ENCODE measurements at places on chromosomes 3 and 15.

DNA sequence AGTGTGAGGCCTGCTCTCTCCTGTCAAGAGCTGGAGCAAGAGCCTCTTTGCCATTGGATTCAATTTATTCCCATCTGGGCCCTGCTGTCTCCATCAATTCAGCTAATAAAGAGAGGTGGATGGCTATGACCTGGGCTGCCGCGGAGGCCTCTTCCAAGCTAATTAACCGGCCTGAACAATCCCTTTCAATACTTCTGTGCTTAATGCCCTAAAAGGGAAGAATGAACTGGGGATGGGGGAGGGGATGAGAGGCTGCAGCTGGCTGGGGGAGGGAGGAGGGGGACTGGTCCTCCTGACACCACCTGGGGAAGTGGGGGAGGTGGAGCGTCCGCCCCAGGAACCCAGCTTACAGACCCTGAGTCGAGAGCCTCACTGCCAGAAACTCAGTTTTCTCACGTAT lies 33.4 kb upstream of the PRR23E start:
- DNase-seq = no peak

- DNase-seq = no peak
Measured at GRCh38 chr3:128945041-128945877, 48.6 kb downstream of the CFAP92 start.

DNA sequence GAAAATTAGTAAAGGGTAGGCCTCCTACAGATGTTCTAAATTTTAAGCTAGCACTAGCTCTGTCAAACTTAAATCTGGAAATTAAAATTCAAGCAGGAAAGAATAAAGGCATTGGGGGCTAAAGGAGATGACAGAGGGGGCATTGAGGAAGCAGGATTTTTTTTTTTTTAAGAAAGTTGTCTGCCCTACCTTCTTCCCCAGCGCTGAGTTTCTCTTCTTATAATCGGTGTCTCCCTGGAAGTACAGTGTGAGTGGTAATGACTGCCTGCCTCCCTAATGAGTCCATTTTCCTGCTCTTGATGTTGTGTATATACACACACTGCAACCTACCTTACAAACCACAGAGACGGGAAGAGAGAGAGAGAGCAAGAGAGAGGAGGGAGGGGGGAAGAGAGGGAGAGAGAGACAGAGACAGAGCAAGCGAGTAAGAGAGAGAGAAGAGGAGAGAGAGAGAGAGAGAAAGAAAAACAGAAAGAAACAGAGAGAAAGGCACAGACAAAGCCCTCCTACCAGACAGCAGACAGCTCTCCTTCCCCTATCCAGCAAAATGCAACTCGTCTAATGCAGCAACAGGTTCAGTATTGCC lies 47.0 kb downstream of the ZBTB20 start:
- peak; percentile 52 for DNase-seq

DNA sequence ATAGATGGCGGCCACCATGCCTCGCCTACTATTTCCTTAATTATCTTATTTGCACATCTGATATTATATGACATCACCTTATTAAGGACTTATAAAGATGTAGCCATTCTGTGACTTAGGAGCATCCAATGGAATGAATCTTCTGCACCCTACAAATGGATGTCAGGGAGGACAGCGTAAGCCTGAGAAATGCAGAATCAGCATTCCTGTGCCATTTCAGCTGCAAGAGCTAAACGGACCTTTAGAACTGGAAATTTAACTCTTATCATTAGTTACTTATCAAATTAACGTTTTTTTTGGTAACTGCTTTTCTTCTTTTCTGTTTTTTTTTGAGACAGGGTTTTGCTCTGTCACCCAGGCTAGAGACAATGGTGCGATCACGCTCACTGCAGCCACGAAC lies 65.6 kb downstream of the LMLN start:
- DNase-seq = no peak

- no peak for DNase-seq
Measured at GRCh38 chr3:32373844-32374243, 17.8 kb upstream of the CMTM7 start.

DNA sequence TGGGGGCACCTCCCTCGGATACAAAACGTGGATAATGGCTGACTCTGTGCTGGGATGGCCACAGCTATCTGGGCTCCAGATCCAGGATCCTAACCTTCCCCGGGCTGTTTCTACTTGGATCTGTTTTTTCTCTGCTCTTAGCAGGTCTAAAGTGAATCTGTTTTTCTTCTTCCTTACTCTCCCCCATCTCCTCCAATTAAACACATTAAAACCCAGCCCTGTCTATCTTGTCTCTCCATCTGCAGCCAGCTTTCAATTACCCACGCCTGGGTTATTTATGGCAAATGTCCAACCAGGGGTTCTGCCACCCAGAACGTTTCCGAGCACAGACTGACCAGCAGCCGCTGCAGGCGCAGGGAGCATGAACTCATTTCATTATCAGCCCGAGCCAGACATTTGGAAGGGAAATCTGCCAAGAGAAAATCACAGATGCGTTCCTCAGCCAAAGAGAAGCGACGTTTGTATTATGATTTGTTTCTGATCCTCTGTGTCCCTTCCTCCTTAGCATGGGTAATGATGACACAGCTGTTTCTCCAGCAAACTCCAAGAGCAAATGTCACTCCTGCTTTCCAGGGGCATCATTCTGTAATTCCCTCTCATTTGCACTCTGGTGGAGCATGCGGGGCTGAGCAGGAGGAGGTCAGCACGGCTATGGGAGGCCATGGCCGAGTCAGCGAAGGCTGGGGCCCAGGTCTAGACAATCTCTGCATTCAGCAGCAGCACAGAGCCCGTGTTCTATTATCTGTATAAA lies 42.0 kb downstream of the UMPS start:
- DNase-seq = no peak

GRCh38 chr15:41207687-41208448 lies 22.7 kb downstream of the EXD1 start:
- DNase-seq = no peak

DNA sequence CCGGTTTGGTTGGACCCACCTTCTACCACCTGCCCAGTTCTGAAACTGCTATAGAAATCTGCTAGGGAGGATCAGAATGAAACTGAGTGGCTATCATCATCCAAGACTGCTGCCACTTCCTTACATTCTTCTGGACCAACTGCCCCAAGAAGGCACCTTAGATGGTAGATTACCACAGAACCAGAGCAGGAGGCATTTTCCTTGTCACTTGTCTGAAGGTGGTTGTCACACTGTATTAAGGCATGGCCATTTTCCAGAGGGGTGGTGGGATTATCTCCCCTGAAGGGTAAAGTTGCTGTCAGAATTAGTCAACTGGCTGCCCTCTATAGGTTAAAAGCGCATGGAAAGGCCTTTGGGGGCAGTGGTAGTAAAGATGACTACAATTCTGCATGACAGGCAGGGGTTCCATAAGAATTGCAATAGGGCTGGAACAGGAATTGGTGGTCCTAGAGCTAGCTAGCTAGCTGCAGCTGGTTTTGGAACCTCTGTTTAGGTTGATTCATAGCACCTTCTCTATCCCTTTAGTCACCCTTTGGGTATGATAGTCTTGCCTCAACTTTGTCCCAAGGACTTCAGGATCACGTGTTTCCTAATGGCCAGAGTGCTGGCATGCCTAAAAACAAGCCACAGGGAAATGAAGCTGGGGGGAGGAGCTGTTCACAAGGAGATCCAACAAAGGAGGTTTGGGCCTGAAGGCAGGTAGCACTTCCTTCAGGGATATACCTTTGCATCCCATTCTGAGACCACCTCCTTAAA lies 4.8 kb upstream of the CSPG5 start:
- no peak for DNase-seq
